ENCODE measurements at places on chromosomes 16 and 17.

GRCh38 chr17:6297119-6297518 lies 137.8 kb downstream of the AIPL1 start:
- DNase-seq = no peak

DNA sequence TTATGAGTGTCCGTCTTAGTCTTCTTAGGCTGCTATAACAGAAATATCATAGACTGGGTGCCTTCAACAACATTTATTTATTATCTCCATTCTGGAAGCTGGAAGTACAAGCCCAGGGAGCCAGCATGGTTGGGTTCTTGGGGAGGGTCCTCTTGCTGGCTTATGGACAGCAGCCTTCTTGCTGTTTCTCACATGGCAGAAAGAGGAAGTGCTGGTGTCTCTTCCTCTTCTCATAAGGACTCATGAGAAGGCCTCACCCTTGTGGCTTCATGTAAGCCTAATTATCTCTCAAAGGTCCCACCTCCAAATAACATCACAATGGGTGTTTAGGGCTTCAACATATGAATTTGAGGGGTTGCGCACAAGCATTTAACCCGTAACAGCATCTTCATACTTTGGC lies 207.0 kb upstream of the COX10 start:
- no peak for DNase-seq

GRCh38 chr17:77083531-77083930 lies 57.2 kb upstream of the SEC14L1 start:
- DNase-seq = no peak

DNA sequence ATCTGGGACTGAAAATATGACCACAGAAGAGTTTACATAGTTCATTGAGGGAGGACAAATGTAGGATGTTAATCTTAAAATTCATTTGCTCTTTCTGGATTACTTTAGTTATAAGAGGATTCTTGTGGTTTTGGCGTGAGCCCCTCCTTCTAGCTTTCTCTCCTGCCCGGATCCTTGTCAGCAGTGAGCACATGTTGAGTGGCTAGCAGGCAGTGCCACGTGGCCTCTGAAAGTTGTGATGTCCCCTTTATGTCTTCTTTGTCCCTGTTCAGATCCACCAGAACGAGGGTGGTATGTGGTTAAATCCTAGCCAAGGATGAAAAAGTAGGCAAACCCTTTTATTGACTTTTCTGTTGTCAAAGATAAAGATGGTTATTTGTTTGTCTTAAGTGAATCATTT lies 83.8 kb downstream of the GNAO1 start:
- peak; percentile 25 for DNase-seq

GRCh38 chr16:50316102-50316847 lies 49.9 kb downstream of the ADCY7 start:
- DNase-seq = no peak

DNA sequence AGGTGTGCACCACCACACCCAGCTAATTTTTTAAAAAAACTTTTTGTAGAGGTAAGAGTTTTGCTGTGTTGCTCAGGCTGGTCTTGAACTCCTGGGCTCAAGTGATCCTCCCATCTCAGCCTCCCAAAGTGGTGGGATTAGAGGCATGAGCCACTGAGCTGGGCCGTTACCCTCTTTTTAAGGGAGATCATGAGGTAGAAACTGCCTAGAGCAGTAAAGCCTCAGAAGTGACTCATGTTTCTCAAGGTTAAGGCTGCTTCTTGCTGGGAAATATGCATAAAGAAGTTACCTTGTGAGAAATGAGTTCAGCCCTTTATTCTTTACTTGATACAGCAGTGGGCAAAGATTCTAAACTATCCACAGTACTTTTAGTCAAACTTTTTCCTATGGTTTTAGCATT lies 38.2 kb downstream of the GRB2 start:
- peak; percentile 31 for DNase-seq

DNA sequence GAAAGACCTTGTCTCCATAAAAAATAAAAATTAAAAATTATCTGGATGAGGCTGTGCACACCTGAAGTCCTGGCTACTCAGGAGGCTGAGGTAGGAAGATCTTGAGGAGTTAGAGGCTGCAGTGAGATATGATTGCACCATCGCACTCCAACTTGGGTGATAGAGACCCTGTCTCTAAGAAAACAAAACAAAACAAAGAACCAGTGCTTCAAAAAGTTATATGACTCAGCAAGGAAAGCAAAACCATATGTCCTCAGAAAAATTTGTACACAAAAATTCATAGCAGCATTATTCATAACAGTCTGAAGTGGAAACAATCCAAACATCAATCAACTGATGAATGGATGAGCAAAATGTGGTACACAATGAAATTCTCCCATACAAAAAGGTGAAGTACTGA lies 48.9 kb downstream of the SLFN5 start:
- peak; percentile 75 for DNase-seq

DNA sequence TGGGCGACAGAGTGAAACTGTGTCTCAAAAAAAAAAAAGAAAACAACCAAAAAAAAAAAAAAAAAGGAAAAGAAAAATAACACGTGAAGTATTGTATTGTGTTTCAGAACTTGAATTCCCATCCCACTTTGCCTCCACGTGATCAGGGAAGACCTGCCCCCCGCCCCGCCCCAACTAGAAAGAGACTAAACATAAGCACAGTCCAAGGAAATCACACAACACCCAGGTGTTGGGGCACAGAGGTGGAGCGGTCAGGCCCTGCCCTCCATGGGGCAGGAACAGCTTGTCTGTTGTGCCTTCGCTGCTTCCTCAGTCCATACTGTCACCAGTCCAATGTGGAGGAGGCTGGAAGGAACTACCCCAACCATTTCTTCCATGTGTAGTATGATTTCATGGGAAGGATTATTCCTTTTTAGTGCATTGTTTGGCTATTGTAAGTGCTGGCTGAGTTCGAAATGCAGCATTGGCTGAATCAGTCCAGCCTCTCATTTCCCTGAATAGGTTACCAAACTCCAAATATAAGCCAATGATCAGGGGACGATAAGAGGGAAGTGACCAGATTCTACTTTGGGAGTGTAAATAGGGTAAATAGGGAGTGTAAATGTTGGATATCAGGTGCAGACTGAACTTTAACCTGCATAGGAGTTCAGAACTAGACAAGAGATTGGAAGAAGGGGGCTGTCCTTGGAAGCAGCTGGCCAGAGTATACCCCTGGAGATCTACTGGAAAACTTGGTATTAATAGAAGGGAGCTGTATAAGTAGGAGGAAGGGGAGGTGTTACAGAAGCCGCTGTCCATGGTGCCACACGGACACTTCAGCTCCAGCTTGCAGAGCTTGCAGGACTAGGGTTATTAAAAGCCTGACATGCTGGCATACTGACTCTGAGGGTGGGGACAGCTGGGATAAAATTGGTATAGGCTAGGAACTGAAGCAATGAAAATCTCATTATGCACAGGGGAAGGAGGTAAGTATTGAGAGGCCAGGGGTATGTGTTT lies 50.7 kb downstream of the TANGO6 start:
- DNase-seq = peak; percentile 19

GRCh38 chr16:31352376-31353115 lies 2.4 kb upstream of the ITGAX start:
- no peak for DNase-seq

GRCh38 chr17:42673266-42673884 lies 3.4 kb downstream of the PLEKHH3 start:
- DNase-seq = no peak

DNA sequence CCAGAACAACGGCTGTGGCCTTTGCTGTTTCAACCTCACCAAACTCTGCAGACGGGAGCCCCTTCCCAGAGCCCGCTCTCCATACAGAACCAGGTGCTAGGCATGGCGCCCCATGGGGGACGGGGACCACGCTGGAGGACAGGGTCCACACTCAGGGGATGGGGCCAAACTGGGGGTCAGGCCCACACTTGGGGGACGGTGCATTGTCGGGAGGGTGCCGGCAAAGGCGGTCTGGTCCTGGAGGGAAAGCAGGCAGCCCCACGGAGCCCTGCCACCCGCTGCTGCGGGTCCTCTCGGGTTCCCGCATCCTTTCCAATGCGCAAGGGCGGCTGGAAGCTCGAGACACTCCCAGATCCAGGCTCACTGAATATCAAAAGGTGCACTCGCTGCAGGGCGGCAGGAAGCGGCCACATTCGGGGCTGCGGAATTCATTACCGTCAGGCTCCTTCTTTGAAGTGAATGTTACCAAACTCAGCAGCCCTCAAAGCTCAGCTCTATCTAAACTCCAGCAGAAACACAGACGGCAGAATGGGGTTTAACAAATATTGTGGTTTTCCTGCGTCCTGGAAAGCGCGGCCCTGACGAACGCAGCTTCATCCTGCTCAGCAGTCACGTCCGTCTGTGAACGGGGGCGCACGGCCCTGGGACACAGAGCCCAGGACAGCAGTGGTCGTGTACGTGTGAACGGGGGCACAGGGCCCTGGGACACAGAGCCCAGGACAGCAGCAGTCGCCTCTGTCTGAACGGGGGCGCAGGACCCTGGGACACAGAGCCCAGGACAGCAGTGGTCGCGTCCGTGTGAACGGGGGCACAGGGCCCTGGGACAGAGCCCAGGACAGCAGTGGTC lies 41.3 kb downstream of the LMF1 start:
- no peak for DNase-seq

DNA sequence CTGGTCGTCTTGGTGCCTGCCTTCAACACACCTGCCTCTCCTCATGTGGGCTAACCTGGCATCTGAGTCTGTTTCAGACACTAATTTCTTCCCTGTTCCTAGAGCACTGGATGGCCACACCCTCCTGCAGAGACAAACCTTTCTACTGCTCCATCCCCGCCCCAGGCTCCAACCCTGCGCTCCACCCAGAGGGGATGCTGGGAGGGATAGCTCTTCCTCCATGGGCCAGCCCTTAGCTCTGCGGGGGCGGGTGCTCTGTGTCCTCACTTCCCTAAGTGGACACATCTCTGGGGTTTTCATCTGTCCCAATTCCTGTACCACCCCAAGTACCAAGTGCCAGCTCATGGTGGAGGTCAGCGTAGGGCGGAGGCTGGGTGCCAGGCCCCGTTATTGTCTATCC lies 11.0 kb upstream of the CRISPLD2 start:
- no peak for DNase-seq

GRCh38 chr17:48841395-48841831 lies 10.6 kb downstream of the CALCOCO2 start:
- peak; percentile 48 for DNase-seq

DNA sequence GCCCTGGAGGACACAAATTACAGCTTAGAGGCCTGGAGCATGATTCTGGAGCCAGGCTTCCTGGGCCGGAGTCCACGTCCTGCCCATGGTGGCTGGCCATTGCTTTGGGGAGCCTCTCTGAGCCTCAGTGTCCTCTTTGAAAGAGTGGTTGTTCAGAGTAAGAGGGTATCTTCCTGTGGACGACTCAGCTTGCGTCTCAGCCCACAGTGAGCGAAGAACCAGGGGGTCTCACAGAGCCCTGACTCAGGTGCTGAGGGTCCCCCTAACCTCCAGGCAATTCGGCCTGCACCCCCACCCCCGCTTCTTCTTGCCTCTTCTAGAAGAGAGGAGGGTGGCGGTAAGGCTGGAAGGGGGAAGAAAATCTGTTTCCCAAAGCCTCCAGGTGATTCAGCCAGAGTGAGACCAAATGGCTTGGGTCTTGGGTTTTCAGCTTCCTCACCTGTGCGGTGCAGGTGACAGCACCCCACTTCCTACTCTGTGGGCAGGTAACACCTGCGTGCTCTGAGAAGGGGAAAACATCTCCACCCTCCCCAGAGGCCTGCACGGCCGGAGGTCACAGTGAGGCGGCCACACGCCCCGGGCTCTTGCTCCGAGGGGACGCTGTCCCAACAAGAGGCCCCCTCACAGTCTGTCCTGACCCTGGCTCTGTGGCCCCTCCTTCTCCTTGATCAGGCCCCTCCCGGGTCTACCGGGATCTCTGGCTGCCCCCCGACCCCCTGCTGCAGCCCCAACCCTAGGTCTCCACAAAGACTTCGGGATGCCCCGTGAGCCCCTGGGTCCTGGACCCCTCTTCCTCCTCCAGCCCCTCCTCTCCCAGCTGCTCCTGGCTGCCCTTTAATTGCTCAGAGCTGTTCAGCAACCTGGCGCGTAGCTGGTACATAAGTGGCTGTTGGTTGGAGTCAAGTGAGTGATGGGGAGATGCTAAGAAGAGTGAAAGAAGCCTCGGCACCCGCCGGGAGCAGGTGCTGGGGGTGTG lies 119.2 kb downstream of the METRNL start:
- no peak for DNase-seq

- no peak for DNase-seq
Measured at GRCh38 chr16:28829747-28830146, 6.9 kb downstream of the ATXN2L start.

DNA sequence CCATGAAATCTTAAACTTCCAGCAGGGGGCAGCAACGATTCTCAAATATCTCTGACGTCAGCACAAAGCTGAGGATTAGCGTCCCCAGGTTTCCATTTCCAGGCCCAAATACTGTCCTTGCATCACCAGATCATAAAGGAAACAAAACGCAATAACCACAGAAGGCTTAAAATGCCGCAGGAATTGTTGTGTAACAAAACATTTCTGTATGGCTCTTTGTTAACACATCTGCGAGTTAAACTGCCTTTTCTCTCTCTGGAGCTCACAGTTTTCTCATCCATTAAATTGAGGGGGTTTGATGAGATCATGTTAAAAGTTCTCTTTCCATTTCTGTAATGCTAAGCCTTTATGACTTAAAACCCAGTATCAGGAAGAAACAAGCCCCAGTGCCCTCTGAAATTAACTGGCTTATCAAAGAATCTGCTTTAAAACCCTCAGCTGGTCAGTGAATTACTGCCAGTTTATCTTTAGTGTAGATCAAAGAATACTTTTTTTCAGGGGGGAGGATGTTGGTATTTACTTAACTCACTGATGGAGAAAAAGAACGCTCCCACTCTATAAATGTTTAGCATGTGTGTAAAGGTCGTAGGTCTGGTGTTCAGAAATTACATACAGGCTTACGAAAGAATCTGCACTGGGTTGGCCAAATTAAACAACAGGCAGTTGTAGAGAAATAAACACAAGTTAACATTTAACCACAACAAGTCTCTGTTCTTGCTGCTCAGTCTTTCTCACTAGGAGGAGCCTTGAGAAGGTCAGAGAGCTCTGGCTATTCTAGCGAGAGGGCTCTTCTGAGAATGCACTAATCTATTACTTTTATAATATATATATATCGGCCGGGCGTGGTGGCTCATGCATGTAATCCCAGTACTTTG lies 10.6 kb upstream of the TERF2 start:
- peak; percentile 95 for DNase-seq

- peak; percentile 17 for DNase-seq
Measured at GRCh38 chr17:74749279-74750038, 1.0 kb downstream of the NHERF1 start.

DNA sequence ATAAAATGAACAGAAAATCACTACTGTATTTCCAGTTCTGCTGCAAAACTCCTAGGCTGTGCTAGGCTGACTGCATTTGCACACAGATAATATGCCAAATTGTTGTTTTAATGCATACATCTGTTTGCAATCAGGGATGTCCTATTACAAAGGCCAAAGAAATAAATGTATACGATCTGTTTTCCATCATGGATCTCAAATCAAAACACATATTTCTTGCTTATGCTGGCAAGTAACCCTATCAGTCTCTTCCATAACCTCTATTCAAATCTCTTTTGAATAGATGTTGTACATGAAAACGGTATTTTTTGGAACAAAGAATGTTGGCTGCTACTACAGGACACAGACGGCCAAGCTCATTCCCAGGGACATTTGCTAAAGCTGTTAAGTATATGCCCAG lies 56.6 kb downstream of the DUSP14 start:
- peak; percentile 27 for DNase-seq

GRCh38 chr16:84992717-84993075 lies 18.6 kb downstream of the ZDHHC7 start:
- no peak for DNase-seq

- no peak for DNase-seq
Measured at GRCh38 chr16:2174396-2175131, 19.0 kb downstream of the TRAF7 start.

Data from fibroblast of skin of right quadriceps (primary cell).